Stimulated activated CD4-positive, alpha-beta T cell treated with anti-CD3 and anti-CD28 coated beads, TNF-alpha, amount 100 ng/mL, for 4 hours (primary cell): ENCODE measurements at places on chromosomes 12 and 14.

- no peak for DNase-seq
Observed at GRCh38 chr14:21068521-21069387, 1.4 kb upstream of the ARHGEF40 start.

DNA sequence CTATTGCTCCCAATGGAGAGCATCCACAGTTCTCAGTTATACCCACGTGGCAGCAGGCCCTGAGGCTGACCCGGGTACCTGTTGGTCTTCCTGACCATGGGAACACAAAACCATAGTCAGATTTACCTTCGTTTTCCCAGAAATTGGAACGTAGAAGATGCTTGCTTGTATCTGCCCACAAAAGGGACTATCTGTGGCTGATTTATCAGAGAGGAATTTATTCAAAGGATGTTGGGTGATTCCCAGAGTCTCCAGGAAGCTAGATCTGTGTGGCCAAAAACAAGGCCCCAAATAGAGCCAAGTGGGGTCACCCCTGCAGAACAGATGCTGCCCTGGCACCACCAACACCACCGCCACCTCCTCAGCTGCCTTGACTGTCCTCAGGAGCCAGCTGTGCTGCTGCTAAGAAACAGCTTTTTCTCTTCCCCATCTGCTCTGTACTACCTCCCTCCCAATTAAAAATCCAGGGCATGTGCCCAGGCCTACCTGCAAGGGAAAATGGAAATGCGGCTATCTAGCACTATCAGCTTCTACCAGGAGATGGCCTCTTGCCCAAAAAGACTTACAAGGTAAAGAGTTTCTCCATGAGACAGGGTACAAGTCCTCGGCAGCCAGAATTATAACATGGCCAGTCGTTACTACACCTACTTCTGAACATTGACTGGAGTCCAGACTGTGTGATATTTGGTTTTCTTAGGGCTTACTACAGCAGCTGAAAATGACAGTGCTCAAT, 128.6 kb upstream of the PLEKHG7 start:
- no peak for DNase-seq

DNA sequence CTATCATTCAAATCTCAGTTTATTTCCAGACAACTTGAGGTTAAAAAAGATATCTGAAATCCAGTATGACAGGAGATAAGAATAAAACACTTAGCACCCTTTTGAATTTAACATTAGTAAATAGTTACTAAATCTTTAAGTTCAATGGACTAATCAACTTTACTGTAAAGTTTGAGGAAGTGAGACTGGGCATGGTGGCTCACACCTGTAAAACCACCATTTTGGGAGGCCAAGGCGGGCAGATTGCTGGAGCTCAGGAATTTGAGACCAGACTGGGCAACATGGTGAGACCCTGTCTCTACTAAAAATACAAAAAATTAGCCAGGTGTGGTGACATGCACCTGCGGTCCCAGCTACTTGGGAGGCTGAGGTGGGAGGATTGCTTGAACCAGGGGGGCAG, 40.3 kb upstream of the CERS5 start:
- no peak for DNase-seq

DNA sequence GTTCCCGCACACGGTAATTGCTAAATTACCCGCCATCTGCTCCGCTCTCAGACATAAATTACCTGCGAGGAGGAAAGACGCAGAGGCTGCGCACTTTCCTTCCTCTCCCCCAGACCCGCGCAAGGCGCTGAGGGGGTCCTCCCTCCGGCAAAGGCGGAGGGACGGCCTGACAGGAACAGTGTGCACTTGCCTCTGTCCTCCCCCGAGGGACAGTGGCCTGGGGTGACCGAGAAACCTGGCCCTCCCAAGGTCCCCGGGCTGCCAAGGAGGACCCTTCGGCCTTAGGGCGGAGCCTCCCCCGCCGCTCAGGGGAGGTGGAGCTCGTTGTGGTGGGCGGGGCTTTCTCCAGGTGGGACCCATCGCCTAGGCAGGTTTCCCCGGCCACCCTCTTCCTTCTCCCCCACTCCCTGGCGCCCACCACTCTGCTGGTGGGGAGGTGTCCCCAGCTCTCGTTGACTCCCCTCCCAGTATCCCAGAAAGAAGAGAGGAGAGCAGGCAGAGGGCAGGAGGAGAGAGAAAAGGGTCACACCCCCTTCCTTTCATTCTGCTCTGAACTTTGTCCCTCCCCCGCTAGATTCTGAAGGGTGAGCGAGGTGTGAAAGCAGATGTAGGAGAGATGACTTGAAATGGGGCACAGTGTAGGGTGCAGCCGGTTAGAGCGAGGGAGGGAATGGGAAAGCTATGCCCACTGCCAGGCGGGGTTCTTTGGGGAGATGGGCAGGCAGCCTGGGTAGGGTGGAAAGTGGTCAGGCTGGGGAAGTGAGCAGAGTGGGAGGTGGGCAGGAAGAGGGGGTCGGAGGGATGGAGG, 11.4 kb upstream of the CALCOCO1 start:
- DNase-seq, result no peak

DNA sequence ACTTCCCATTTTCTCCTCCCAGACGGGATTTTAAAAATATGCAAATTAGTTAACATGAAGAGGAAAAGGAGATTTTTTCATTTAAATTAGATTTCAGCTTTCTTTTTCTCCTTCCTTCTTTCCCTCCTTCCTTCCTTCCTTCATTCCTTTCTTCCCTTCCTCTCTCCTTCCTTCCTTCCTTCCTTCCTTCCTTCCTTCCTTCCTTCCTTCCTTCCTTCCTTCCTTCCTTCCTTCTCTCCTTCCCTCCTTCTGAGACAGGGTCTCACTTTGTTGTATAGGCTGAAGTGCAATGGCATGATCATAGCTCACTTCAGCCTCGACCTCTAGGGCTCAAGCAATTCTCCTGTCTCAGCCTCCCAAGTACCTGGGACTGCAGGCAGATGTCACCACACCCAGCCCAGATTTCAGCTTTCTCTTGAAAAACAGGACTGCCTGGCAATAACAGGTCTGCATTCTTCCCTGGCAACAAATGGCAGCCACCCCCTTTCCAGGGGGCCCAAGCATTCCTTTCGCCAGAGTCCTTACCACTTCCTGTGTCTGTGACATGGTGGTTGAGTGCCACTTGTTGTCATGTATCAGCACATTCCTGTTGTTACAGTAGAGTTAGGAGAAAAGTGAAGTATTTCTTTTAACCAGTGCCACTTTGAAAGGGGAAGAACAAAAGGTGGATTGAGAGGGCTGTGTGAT, 119.1 kb downstream of the PTPN11 start:
- DNase-seq, result no peak

- DNase-seq, result no peak
Observed at GRCh38 chr14:101361044-101361443, 200.3 kb upstream of the DIO3 start.

DNA sequence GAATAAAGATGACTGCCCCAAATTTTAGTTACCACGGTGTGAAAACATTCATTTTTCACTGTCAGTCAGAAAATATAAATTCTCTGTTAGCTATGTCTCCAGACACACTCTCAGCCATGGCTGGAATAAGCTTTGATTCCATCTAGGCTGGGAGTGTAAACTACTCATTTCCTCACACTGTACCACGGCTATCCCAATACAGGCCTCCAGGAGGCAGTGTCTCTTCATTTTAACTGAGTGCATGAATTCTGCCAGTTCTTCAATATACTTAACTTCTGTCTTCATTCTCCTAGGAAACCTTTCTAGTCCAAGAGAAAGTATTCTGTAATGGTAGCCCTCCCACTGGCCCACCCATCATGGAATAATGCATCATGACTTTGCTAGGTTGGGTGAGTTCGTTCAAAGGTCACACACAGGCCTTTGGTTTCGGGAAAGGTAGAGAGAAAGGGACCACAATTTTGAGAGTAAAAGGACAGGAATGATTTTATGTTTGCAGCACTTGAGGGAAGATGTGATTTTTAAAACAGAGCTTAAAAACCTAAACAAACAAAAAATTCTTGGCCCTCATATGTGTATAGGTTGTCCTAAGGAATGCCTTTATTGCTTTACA, 381.1 kb downstream of the SEC23A start:
- DNase-seq, result no peak

GRCh38 chr12:123712780-123713319, 697 bp downstream of the ATP6V0A2 start:
- DNase-seq, result no peak

DNA sequence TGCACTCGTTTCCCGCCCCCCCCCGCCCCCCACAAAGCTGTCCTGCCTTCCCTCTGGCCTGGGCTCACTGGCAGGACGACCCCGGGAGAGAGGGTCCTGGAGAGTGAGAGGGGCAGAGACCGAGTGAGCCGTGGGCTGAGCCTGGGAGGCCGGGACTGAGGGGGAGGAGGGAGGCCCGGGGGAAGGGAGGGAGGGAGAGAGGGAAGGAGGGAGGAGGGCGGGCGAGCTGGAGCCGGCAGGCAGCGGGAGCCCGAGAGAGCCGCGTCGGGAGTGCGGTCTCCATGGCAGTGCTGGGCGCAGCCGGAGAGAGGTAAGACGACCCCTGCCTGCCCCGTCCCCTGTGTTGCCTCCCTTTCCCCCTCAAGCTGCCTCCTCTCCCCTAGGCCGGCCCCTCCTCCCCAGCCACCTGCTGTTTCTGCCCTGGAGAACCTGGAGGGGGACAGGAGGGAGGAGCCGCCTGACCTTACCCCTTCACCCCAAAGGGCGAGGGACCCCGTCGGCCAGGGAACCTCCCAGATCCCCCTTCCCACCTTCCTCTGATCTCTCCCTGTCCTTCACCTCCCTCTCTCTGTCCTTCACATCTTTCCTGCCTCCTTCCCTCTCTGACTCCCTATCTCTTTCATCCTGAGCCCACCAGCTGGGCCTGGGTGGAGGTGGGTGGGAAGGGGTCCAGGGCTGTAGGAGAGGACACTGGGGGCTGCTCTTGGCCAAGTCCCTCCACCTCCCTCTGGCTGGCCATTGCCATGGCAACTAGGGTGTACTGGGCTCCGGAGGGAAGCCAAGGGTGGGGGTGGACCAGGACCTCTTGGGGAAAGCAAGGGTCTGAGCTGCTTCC, at the start of gene GPR162:
GPR162 (plus strand) TSS at position 231 of the 835 bp plus-strand sequence. CDS start 2,078 bp downstream, outside the sequence.
- no peak for DNase-seq
